ENCODE measurements at places on chromosomes 4 and X.

GRCh38 chrX:107654566-107654871 is 26.2 kb downstream of the PRPS1 start:
- no peak for DNase-seq

DNA sequence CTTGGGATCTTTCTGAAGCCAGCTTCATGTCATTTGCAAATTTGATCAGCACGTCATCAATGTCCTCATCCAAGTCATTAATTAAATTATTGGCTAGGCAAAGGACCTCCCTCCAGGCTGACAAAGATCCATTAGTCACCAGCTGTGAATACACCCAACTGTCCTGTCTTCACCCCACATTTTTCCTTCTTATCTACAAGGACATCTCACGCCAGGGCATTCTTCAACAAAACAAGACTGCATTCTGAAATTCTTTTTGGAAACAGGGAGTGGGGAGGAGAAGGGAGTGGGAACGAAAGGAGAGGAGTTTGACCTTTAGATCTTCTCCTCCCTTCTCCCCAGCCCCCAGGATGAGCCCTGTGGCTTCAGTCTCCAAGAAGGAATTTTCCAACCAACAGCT is 32.7 kb downstream of the NLGN3 start:
- no peak for DNase-seq

GRCh38 chr4:38782452-38783108 is at the start of gene TLR10:
Gene TLR10 (minus strand): TSS chr4:38782990. CDS start chr4:38775590, 7,400 bp downstream.
- no peak for DNase-seq

DNA sequence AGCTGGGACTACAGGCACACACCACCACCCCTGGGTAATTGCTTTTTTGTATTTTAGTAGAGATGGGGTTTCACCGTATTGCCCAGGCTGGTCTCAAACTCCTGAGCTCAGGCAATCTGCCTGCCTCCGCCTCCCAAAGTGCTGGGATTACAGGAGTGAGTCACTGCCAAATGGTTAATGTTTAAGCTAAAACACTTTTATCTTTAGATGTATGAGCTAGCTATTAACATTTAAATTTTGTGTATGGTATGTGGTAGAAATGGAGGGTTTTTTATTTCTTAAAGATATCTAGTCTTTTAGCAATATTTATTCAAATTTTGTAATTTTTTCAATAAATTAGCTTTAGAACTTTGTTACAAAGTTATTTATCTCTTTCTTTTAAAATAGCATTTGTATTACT is 1659.8 kb upstream of the ADGRL3 start:
- no peak for DNase-seq

GRCh38 chrX:118603981-118604380 is 108.4 kb downstream of the DOCK11 start:
- DNase-seq, result no peak

GRCh38 chrX:70960730-70961129 is 29.8 kb upstream of the SLC7A3 start:
- no peak for DNase-seq

GRCh38 chrX:1725472-1725871 is 110.6 kb downstream of the ASMT start:
- DNase-seq, result no peak

DNA sequence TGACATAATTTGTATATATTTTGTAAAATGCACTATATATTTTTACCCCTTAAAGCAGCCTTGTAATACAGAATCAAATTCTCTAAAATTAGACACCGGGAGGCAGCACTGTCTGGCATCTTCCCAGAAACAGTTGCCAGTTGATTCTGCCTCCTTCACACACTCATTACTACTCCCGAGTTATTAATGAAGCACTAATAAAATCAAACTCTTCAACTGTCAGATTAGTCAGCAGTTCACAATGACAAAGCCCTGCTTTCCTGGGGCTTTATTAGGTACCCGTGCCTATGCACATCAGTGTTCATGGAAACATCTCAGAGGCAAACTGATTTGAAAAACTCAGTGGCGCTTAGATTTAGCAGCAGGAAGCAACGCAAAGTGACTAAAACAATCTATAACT is 103.5 kb upstream of the VEGFC start:
- DNase-seq, result no peak

DNA sequence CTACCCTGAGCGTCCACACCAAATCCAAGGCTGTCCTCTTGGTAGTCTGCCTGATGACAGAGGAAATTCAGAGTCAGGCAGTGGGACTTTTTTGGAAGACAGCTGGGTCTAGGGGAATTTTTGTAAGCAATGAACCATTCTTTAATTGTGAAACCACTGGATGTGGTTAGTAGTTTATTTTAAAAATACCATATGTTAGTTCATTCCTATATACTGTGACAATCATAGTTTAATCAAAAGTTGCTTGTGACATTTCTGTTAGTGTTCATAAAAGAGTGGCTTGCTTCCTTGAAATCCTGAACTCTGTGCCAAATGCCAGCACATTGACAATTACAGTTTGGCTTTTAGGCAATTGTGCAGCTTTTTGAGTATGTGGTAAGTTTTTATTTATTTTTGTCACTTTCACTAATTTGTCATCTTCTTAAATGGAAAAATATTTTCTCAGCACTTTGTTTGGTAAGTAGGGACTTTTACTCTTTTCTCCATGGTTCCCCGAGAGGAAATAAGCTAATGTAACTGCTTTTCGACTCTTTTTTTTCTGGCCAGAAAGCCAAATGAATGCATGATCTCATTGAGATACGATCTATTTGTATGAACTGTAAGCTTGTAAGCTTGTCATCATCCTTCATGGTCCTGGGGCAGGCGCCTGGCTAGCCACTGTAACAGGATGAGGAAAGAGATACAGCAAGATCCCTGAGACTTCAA is 72.6 kb upstream of the SLC4A4 start:
- DNase-seq, result peak; percentile 65

- DNase-seq, result no peak
Observed at GRCh38 chr4:10747186-10747585, 62.6 kb upstream of the CLNK start.

- no peak for DNase-seq
Observed at GRCh38 chrX:85303544-85303943, 59.8 kb downstream of the ZNF711 start.

DNA sequence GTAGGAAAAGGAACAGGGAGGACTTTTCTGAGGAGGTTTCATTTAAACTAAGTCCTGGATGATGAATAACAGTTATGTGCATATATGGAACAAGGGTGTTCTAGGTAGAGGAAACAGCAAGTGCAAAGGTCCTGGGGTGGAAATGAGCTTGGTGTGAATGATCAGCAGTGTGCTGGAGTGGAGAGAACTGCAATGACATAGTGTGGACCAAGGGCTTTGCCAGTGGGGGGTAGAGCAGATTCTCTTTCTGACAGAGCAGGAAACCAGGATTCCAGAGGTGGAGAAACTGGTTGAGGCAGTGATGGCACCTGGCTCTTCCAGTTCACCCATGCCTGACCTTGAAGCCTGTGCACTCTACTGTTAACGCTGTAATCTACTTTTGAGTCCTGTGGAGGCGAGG is 1.7 kb downstream of the PPP1R3F start:
- DNase-seq, result no peak

GRCh38 chr4:86657910-86658309 is 63.8 kb downstream of the PTPN13 start:
- no peak for DNase-seq

DNA sequence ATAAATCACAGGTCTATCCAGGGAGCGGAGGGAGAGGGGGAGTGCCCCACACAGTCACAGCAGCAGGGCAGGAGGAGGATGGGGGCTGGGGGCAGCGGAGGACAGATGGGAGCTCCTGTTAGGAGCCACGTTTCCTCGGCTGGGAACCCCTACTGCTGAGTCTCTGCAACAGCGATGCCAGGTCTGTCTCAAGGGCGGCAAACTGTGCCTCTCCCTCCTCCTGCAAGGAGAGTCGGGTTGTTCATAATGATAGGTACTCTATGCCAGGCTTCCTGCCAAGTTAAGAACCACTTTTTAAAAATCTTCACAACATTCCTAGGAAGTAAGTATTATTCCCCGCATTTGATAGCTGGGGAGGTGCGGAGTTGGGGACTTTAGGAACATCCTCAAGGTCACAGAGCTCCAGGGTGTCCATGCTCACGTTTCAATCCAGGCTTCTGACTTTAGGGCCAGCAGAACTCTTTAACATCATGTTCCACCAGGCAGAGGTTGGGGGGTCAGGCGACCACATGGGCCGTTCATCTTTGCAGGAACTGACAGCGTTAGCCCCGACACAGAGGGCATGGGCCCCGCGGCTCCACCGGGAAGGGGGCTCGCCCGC is 98.3 kb upstream of the MAML3 start:
- DNase-seq, result no peak

GRCh38 chrX:72382202-72382595 is 76.5 kb upstream of the CITED1 start:
- no peak for DNase-seq

DNA sequence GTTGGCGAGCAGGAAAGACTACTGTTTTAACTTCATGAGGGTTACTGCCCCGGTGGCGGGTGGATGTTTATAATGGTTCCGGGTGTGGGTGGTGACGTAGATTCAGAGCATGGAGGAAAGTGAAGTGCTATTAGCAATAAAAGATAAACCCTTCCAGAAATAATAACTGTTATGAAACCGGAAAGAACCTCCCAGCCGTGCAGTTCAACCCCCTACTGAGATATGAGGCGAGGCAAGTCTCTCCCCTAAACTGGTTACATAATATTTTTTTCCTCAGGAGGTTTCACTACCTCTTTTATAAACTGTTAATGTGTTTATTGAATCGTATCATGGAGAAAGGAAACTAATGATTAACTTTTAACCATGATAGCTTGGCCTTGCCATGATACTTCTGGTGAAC is 33.9 kb upstream of the STIM2 start:
- DNase-seq, result no peak

DNA sequence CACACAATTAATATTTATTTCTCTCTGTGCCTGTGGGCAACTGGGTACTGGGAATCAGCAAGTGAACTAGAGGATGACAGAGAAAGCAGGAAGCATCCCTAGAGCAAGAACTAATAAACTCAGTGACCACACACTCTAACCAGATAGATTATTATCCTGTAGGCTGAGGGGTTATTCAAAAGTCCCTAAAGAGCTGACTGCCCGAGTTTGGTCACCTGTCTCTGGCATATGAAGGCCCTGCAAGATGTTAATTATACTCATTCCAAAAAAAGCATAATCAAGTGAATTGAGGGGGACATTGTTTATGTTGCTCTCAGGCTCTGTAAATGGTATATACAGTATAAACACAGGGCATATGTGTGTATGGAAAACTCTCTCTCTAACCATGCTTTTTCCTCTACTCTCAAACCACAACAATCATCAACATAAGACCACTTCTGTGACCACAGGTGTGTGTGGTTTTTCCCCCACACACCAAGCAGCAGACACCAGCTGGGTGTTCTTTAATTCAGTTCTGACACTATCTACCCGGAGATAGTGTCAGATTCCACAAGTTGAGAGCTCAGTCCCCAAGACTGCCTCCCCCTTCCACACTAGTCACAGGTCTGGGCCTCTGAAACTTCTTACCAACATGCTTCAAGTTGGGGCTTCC is 6.2 kb upstream of the HPSE start:
- DNase-seq, result no peak

DNA sequence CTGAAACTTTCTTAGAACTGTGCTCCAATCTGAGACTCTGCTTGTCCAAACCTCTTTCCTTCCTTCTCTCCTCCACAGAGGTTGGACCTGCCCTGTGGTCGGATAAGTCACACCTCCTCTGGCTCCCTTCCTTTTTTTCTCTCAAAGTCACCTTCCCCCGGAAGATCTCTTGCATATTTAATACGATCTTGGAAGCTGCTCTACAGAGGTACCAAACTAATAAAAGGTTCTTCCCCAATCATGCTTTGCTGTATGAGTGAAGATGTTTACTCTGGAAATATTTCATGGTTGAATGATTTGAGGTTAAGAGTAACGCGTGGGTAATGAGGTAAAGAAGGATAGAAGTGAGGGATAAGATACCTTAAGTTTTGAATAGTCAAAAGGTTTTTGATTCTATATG is 166.0 kb downstream of the ATG4A start:
- no peak for DNase-seq

DNA sequence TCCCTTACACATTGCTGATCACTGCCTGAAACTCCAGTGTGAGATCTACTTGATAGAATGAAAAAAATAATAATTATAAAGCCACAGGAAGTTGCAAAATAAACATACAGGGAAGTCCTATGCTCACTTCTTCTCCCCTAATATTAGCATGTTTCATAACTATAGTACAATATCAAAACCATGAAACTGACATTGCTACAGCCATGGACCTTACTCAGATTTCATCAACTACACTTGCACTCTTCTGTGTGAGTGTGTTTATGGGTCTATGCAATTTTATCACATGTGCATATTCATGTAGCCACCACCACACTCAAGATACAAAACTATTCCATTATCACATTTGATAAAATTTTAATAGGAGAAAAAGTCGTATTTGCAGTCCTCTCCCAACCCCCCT is 57.3 kb downstream of the SPINK2 start:
- no peak for DNase-seq

DNA sequence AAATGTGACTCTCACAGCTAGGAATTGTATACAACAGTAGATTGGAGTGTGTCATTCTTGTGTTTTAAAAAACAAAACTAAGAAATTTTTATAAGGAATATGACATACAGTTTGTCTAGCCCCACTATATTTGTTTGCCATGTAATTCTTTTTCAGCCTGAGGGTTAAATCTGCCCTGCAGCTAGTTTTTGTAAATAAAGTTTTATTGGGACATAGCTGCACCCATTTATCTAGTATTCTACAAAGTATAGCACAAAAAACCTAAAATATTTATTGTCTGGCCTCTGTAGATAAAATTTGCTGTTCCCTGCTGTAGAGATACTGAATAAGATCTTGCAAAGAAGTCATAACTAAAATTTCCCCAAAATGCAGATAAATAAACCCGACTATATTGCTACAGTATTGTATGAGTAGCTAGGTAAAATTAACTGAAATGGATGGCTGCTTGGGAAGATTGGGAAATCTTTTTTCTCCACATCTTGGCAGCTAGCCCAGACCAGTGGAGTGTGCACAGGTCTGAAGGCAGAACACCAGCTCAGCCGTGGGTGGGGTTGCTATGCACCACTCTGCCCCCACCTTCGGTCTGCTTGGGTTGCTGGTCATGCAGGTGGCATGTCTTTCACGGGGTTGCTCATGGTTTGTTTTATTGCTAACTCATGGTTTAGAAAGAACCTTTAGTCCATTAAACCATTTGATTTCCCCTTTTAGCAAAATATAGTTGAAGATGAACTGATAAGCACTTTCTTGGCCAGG is 127.9 kb downstream of the KLHL8 start:
- no peak for DNase-seq

DNA sequence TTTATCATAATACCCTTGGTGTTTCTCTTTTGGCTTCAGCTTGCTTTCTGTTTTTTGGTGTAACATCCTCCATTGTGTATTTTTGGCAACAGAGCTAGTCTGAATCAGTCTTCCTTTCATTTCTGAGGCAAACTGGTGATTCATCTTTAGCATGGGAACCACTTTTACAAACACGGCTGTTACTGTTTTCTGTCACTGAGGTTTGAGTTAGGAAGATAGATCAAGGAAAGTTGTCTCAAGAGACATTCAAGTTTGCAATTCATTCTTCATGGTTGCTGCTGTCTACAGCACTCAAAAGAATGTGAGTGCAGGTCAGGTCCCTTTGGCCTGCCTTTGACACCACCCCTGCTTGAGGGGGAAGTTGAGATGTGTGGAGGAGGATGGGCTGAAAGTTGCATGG is 36.3 kb downstream of the IL21 start:
- peak; percentile 36 for DNase-seq

GRCh38 chrX:105098812-105099211 is 121.7 kb downstream of the TEX13A start:
- DNase-seq, result no peak

GRCh38 chr4:98448908-98449307 is 187.7 kb downstream of the RAP1GDS1 start:
- no peak for DNase-seq
